ENCODE measurements at places on chromosomes 6 and 20. TPM values are rescaled to one million over a fixed set of nuclear protein-coding genes. Genes with fewer than 3 reads are reported as not detected.

DNA sequence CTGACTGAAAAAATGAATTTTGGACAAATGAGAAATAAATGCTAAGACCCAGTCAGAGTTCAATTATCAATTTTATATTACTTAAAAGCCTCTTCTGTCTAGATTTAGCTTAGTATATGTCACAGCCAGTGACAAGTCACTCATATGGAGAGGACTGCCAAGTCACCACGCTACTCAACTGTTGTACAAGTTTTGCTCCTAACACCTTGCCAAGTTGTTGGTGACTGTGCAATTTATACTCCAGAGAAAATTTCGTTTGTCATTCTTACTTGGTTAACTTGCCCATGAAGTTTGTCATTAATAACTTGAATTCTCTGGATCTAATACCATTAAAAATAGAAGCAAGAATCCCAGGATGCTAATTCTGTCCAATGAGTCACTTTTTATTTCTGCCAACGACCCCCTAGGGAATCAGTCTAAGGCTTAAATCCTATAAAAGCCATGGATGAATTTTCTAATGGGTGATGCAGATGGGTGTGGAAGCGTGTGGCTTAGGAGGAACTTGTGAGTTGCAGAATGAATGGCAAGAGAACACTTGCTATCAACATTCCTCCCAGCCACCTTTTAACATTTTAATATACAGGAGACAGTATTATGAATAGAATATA, 30.4 kb upstream of the FBXO30 start:
- DNase-seq, result no peak
- no peak overlapping the region for H3K27ac ChIP-seq
- H3K4me1 ChIP-seq, result no peaks in the 10 kb centered on the region
- no peak overlapping the region for H3K4me3 ChIP-seq
- no peaks in the 10 kb centered on the region for H3K27me3 ChIP-seq

- H3K36me3 ChIP-seq, result no peaks in the 10 kb centered on the region
- H3K4me3 ChIP-seq, result no peak overlapping the region
- H3K4me1 ChIP-seq, result no peaks in the 10 kb centered on the region
- no peak overlapping the region for H3K27ac ChIP-seq
- H3K27me3 ChIP-seq, result no peaks in the 10 kb centered on the region
Observed at GRCh38 chr6:92271091-92271490, 1148.3 kb downstream of the EPHA7 start.

- no peak overlapping the region for H3K27ac ChIP-seq
- DNase-seq, result no peak
- no peaks in the 10 kb centered on the region for H3K27me3 ChIP-seq
- no peaks in the 10 kb centered on the region for H3K4me1 ChIP-seq
- H3K36me3 ChIP-seq, result no peaks in the 10 kb centered on the region
- H3K4me3 ChIP-seq, result no peak overlapping the region
Observed at GRCh38 chr6:74657011-74657410, 548.8 kb downstream of the COL12A1 start.

MAP7 gene
- 1.3 TPM for total RNA-seq

RWDD2A gene
- total RNA-seq, result 2.6 TPM

DNA sequence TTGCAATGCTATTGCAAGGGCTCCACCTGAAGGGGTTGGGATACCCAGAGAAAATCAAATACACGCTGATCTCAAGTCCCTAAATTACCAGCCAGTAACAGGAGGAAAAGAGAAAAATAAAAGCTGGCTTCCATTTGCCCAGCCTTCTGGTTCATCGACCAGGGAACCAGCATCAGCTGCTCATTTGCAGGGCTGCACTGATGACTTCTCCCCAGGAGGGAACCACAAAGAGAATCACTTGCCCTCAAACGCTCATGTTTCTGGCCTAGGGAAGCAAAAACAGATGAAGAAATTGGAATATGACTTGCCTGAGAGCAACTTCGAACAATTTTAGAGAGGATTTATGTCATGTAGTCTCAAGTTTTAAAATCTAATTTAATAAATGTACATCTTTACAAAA, 119.7 kb downstream of the SH3BGRL2 start:
- H3K36me3 ChIP-seq, result no peaks in the 10 kb centered on the region
- peaks cover 13% of the 10 kb centered on the region for H3K27me3 ChIP-seq
- no peak overlapping the region for H3K4me3 ChIP-seq
- no peak overlapping the region for H3K27ac ChIP-seq

All from activated CD4-positive, alpha-beta memory T cell treated with anti-CD3 and anti-CD28 coated beads for 36 hours (primary cell).